ENCODE measurements at places on chromosomes 4 and X.

DNA sequence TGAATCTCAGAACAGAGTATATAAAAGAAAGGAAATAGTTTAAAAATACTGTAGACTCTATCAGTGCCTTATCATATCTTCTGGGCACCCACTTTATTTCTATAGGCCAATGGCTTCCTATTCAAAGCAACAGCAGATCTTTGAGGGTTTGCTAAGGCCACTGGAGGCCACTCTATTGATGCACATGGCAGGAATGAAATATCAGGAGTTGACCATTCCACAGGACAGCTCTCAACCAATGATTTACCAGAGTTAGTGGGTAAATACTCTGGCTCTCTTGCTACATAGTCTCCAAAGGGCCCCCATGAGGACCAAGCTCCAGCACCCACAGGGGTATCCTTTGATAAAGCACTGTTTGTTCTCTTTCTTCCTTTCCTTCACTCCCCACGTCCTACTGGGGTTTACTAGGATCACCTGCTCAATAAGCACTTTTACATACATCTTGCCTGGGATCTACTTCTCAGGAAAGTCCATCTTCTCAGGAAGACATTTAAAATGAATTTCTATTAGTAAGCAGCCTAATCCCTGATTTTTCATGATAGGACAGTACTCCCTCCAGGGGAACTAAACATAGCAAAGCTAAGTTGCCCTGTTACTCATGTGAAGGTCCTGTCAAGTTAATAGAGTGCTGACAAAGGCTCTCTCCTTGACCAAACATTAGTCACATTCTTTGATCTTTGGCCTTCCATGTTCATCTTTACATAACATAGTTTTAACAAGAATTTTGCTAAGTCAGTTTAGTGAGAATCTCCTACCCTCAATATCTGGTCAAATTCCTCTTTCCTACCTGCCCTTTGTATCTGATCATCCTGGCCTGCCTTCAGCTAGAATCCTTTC is 459.7 kb downstream of the GRXCR1 start:
- DNase-seq: no peak

DNA sequence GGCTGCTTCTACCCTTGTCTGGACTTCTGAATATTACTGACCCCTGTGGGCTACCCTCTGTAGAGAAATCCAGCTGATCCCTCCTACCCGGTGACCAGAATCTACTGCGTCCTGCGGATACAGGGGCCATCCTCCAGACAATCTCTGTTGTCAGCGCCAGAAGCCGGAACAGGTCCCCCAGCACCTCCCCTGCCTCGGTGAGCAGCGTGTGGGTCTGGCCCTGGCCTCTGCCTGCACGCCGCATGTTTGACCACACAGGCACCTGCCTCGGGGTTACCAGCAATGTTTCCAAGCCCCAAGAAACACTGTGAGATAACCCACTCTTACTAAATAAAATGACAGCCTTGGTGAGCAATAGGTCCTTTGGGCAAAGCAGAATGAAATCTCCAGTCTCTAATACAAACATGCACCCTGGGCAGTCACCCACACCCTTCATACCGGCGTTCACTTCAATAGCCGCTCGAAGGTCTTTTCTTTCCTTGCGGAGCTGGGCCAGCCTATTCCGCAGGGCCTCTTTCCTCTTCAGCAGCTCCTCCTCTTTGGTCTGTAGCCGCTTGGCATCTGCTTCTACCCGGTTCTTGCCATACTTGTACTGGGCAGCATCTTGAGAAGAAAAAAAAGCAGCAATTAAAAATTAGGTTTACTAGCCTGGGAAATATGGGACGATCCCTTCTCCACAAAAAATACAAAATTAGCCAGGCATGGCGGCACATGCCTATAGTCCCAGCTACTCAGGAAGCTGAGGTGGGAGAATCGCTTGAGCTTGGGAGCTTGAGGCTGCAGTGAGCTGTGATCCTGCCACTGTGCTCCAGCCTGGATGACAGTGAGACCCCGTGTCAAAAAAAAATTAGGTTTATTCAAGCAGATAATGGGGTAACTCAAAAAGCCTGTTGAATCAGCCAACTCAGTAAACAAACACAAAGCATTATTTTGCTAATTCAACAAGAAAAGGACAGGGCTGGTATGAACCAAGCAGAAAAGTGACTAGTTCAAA is 165.1 kb downstream of the AFAP1 start:
- DNase-seq: no peak

DNA sequence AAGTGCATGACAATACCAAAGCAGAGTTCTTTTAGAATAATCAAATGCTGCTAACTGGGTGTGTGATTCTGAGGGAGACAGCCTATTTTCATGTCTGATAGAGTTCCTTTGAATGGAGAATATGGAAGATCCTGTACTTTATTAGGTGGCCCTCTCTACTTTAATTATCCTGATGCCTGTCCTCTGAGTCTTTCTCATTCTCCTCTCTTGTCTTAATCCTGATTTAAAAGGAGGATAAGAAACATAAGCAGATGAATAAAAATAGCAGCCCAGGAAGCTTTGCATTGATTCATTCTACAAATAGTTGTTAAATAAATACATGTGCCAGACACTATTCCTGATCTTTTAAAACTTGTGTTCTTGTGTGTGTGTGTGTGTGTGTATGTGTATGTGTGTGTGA is 387.3 kb downstream of the SPRY1 start:
- DNase-seq: no peak

- DNase-seq: no peak
Observed at GRCh38 chr4:140078366-140078765, 75.6 kb downstream of the MAML3 start.

DNA sequence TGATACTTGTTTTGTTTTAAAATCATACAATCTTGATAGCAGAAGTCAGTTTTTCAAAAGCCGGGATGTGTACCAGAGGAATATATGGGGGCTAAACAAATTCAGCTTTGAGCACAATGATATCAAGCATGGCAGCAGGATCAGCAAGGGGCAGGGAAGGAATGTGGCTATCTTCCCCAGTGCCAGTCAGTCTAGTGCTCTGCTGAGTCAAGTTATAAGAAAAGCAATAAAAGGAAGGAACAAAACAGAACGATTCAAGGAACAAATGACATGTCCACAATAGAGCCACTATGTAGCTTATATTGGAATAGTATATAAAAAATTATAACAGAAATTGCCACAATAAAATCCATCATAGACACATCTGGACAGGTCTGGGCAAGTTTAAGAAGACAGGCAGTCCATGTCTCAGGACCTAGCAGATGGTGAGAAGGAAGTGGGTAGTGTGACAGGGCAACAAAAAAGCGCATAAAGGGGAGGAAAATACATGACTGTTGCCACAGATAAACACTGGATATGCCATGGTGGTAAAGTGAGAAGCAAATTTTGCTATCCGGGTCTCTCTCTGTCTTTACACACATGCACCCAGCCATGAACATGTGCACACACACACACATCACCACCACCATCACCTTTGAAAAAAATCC is 518.2 kb upstream of the HTR2C start:
- DNase-seq: no peak

DNA sequence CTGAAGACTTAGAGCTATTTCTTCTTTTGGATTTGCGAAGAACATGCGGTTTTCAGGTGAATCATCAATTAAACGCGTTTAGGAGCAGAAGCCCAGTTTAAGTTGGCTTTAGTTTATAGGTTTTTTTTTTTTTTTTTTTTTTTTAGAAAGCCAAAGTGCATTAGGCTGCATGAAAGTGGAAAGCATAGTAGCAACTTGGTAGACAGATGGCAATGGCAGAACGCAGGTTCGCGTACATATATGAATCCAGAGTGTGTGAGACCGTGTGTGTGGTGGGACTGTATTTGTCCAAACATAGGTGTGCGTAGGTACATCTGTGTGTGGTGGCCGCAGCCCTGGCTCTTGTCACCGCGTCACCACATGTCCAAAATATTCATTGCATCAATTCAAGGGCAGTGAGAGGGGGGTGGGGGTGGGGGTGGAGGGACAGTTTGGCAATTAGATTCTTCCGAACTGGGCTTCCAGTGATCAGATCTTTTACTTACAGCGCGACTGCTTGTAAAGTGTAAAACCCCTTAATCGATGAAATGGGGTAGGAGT is 901 bp downstream of the JADE1 start:
- no peak for DNase-seq
